ENCODE measurements at places on chromosomes 3 and 15.

DNA sequence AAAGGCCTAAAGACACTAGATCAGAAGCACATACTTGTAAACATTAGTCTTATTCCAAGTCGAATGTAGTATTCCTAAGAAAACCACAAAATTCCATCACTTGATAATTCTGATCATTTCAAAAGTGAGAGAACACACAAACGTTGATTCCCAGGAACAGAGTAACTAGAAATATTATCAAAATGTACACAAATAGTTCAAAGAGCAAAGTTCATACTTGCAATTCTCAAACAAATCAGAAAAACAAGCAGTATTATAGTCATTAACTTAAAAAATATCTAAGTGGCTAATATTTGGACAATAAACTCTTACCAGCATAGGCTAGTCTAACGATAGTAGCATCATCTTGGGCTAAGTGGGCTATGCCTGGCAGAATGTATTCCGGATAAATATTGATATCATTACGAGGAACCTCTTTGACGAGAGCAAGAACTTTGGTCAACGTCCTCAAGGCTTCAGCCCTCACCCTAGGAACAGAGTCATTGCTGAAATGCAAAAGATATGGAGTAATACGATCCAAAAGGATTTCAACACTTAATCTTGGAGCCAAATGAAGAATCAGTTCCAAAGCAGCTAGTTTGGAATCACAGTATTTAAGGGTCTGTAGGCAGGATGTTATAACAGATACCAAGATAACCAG lies 13.3 kb downstream of the PIK3R4 start:
- no peak for DNase-seq

DNA sequence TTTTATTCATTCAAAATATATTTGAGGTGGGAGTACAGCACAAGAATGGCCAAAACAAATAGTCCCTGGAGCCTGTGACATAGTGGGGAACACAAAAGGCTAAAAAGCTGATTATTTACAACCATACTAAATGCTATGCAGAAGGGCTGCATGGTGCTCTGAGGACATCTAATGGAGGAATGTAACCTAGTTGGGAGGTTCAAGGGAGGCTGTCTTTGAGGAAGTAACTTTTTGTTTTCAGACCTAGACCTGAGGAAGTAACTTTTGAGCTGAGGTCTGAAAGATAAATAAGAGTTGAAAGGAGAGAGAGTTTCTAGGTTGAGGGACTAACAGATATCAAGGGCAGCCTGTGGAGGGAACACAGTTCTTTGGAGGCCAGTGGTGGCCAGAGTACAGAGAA lies 34.8 kb upstream of the RASA2 start:
- DNase-seq = peak; percentile 78

DNA sequence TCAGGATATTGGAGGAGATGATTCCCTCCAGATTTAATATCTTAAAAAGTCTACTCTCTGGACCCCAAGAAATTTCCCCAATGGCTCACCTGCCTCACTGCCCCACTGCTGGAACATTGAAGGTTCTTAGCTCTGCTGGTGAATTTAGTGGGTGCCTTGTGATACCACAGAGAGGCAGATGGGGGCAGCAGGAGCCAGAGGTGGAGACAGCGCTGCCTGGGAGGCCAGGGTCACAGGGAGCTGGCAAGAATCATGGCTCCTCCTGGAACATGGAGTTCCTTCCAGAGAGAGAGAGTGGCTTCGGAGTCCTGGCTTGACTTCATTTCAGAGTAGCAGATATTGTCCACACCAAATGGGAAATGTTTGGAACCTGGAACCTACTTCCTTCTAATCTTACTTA lies 263.5 kb upstream of the CFAP20DC start:
- DNase-seq = peak; percentile 56

- no peak for DNase-seq
These were observed 149.6 kb upstream of the TLE3 start for GRCh38 chr15:70247281-70247680.

GRCh38 chr3:133442518-133442917 lies 42.7 kb downstream of the BFSP2 start:
- no peak for DNase-seq

DNA sequence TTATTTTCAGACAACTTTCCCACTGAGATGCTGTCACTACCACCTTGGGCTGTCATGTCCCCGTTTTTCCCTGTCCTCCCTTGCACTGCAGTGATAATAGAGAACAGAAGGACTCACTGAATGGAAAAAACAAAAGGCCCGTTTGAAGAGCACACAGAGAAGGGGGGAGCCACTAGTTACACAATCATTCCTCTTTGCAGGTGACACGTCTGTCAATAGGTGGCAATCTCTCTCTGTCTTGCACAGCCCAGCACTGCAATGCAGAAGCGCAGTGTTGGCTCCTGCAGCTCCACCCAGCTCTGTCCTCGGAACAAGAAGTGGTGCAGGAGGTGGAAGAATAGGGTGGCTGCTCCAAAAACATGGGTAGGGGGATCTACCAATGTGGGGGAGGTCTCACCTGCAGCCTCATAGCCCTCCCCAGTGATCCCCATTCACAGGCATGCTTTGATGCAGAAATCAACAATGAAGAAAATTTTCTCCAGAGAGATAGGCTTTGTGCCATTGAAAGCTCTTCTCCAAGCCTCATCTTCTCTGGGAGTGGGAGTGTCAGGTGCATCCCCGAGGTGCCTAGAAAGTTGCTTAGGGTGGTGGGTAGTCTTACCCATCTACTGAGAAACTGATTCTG lies 31.8 kb downstream of the FSTL1 start:
- DNase-seq = peak; percentile 77

GRCh38 chr3:101996832-101997231 lies 147.5 kb downstream of the NFKBIZ start:
- no peak for DNase-seq

All from cardiac fibroblast (primary cell).